Stimulated activated CD4-positive, alpha-beta T cell treated with anti-CD3 and anti-CD28 coated beads, TNF-alpha, amount 100 ng/mL, for 1 hour (primary cell): ENCODE measurements at places on chromosomes 1 and 21.

DNA sequence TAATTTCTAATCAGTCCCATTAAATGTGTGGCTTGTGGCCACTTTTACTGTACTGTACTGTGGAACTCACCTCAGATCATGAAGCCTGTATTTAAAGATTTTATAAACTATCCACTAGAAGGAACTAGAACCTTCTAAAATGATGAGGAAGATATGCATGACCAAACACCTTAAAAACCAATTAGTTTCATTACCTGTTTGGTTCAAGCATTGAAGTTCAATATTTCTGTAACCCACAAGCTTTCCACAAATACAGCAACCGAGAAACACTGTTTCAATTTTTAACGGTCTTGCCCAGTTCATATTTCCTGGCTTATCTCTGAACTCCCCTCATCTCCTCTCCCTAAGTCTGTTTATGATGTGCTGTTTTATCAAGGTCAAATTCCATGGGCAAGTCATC is 264.3 kb upstream of the PLD5 start:
- no peak for DNase-seq

GRCh38 chr1:61081144-61081685 is 1.1 kb upstream of the NFIA start:
- no peak for DNase-seq

DNA sequence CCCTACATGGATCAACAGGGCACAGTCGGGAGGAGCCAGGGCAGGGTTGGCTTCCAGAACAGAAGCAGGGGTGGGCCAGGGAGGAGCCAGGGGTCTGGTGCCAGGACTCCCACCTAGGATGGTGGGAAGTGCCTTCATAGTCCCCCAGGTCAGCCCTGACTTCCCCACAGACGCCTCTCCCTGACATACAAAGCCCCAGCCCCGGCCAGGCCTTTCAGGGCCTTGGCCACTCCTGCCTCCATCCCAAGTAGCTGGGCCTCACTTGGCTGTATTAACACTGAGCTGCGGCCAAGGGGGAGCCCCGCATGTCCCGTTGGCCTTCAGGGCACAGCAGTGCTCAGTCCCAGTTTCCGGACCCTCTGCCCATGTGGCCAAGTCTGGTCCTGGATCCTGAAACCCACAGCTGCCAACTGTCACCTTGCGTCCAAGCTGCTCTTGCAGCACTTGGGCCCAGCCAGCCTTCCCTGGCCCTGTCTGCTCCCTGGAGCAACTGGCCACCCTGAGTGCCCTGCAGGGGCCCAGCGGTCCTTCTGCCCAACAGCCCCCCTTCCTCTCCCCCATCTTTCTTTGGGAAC is 627.8 kb downstream of the MATN1 start:
- no peak for DNase-seq

- DNase-seq = no peak
Observed at GRCh38 chr1:156510709-156511108, 10.1 kb upstream of the MEF2D start.

DNA sequence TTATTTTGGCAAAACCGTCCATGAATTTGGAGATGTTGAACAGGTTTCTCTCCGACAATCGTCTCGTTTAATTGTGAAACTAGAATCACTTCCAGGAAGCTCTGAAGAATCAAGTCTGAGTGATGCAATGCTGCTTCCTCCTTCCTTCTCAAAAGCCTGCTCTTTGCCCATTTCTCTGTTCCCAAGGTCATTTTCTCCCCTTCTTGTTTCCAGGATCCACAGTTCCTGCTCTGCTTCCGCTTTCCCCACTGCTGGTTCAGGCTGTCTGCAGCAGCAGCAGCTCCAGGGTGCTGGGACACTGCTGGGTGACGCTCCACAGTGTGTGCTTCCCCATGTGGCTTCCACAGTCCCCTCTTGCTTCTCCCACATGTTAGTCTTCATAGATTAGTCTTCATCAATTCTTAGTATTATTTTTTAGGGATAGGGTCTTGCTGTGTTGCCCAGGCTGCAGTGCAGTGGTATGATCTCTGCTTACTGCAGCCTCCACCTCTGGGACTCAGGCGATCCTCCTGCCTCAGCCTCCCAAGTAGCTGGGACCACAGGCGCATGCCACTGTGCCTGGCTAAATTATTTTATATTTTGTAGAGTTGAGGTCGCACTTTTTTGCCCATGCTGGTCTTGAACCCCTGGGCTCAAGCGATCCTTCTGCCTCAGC is 156.2 kb downstream of the DYRK1A start:
- DNase-seq = no peak

DNA sequence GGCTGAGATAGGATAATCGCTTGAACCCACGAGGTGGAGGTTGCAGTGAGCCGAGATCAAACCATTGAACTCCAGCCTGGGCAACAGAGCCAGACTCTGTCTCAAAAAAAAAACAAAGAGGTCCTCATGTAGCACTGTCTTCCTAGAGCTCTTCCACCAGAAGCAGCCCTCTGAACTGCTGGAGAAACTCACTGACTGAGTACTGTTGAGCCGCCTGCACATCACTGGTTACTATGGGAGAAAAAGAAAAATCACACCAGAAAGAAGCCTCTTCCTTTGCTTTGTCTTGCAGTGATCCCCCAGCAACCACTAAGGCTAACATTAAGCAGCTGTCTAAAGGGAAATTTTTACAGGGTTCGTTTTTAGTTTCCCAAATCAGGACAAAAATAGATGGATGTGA is 112.9 kb upstream of the LYPLAL1 start:
- no peak for DNase-seq

- DNase-seq = no peak
Observed at GRCh38 chr1:180811298-180811697, 101.4 kb upstream of the KIAA1614 start.

- DNase-seq = no peak
Observed at GRCh38 chr1:3892748-3893147, 7.3 kb downstream of the C1orf174 start.

DNA sequence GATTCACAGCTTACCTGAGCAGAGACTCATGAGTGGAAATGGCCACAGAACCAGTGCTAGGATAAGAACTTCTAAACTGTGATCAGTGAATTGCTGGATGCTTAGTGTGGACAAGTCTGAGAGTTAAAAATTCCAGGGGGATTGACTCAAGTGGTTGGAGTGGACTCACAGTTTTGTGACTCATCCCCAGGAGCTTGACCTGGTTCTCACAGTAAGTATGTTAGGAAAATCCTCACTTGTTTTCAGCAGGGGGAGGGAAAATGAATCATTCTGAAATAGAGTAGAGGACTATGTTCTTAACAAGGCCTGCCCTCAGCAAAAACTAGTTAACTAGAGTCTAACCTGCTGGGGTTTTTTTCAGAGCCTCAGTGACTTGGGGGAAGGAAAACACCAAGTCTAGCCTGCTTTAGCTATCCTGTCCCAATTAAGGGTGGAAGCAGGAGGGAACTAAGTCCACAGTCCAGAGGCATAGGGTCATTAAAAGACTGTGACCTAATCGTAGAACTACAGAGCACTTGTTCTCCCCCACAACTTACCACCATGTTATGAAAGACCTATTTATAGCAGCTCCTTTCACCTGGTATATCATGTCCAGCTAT is 6.1 kb upstream of the CDC73 start:
- no peak for DNase-seq

- no peak for DNase-seq
Observed at GRCh38 chr1:203638950-203639349, 12.3 kb downstream of the ATP2B4 start.

- DNase-seq = no peak
Observed at GRCh38 chr1:228448372-228448771, 31.7 kb upstream of the TRIM17 start.

DNA sequence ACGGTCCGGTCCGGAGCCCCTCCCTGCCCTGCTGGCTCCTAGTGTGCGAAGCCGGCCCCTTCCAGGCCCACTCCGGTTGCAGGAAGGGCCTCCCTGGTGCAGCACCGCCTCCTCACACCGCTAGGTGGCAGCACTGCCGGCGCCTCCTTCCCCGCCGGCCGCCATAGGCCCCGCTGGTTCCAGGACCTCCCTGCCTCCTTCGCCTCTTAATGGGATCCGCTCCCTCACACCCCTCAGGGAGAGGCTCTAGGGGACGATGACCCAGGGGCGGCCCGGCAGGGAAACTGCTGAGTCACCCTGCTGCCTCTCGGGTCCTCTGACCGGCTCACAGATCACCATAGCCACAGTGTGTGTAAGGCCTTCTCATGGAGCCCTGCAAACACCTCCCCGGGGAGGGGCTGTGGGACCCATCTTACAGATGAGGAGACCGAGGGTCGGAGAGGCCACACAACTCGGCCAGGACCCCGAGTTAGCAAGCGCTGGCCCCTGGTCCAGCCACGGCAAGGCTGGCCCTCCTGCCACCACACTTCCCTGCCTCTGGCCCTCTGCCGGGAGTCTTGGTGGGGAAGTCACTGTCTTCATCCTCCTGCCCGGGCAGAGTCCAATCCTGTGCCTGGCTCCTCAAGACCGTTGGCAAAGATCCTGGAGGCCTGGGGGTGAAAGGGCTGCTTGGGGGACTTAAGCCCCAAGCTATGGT is 1.6 kb upstream of the AJAP1 start:
- peak; percentile 21 for DNase-seq

DNA sequence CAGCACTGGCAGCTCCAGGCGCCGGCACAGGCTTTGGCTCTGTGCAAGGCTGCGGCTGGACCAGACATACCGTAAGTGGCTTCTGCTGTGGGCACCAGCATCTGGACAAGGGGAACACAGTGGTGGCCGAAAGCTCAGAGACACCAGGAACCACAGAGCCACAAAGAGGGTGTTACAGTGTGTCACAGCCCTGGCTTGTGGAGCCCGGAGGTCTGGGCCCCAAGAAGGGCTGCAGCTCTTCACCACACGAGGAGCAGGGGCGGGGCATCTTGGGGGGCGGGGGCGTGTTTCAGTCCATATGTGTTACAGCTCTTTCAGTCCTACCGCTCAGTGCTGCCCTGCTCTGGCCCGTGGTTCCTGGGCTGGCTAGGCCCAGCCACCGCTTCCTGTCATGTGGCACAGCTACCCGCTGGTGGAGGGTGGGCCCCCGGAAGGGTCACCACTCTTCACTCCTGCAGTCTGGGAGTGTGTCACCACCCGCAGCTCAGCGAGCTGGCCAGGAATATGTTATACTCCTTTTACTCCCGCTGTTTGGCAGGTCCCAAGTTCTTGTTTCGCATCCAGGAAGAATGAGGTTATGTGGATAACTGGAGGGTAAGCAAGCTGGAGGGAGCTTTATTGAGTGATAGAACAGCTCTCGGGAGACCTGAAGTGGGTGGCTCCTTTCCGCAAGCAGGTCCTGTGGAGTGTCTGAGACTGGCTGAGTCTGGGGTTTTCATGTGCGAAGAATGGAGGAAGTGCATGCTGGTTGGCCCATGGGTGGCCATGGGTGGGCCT is 3.3 kb upstream of the LSM10 start:
- DNase-seq = no peak

GRCh38 chr1:94578856-94579255 is 37.3 kb upstream of the F3 start:
- no peak for DNase-seq

DNA sequence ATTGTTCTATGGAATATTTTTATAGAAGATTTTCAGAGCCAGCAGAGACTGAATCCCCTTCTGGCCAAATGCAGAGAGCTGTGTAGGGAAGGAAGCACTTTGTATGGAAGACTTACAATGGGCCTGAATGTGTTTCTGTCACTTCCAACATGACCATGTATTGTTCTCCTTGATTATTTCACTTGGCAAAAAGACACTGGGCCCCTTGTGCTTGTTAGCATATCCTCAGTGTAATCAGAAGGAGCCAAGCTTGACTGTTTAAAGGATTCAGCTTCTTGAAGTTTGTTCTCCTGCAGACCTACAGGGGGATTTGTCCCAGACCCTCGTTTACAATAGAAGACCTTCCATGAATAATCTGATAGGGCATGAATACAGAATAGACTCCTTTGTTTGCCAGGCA is 48.1 kb upstream of the UBE2U start:
- DNase-seq = no peak

GRCh38 chr21:38440746-38441145 is 57.5 kb downstream of the ERG start:
- DNase-seq = no peak

DNA sequence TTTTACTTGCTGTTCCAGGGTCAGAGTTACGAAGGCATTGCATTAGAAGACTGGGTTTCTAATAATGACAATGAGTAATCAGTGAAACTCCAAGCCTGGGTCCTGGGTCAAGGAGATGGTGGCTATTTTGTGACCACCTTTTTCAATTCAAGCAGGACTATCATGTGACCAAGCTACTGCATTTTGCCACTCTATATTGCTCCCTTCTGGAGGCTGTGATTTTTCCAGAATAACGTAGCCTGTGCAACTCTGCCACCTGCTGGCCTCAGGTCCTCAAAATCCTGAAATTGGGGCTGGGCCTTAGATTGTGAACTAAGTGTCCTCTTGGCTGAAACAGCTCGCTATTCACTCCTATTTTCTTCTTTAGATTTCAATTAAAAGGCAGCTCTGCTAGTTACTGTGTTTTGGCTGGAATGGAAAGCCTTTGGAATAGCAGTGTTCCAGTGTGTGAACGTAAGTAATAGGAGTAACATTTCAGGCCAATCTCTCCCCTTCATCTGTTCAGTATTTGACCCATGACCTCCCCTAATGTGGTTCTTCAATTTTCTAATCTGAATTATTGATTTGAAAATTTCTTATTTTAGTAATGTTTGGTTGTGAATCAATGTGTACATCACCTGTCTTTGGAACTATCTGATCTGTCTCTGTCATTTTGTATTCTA is 52.9 kb upstream of the CD46 start:
- peak; percentile 5 for DNase-seq

- DNase-seq = no peak
Observed at GRCh38 chr1:17540255-17541001, 930 bp downstream of the ARHGEF10L start.

GRCh38 chr1:157101149-157101548 is 1.5 kb upstream of the ETV3L start:
- no peak for DNase-seq

GRCh38 chr1:31216016-31216415 is 23.7 kb downstream of the NKAIN1 start:
- DNase-seq = no peak

DNA sequence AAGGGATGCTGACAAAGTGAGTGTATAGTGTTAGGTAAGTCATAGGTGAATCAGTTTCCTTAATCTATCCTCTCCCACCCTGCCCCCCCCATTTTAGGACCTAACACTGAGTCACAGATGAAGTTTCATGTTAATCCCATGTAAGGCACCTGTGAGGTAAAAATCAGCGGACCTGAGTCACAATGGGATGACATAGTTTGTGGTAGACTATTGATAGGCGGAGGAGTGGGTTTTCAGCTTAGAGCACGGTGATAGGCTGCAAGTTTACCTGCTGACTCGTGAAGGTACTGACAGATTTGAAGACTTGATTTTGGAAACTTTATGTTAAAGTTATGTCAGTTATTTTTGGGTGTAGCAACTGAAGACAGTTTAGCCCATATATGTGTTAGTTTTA is 1.7 kb downstream of the TOR1AIP1 start:
- peak; percentile 28 for DNase-seq

- no peak for DNase-seq
Observed at GRCh38 chr1:59557549-59557885, 257.2 kb upstream of the HOOK1 start.

GRCh38 chr1:5423109-5423508 is 569.1 kb downstream of the NPHP4 start:
- no peak for DNase-seq

GRCh38 chr1:88488237-88488636 is 195.8 kb upstream of the PKN2 start:
- DNase-seq = no peak
